ENCODE measurements at places on chromosomes 6 and 20.

GRCh38 chr6:79119217-79119616 is 41.2 kb upstream of the PHIP start:
- no peak for DNase-seq

GRCh38 chr6:157046776-157047175 is 269.6 kb downstream of the ARID1B start:
- no peak for DNase-seq

- no peak for DNase-seq
Measured at GRCh38 chr20:51946586-51946985, 144.3 kb upstream of the SALL4 start.

DNA sequence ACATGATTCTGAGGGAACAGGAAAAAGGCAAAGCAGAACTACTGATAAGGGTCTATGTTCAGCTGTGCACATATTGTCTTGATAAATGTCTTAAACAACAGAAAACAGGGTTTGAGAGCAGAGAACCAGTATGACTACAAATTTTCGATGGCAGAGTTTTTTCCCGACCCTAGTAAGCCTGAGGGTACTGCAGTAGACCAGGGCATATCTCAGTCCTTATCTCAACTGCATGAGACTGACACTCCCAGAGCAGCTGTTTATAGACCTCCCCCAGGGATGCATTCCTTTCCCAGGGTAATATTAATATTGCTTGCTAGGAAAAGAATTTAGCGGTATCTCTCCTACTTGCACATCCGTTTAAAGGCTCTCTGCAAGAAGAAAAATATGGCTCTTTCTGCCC is 1176.8 kb upstream of the ADGRB3 start:
- DNase-seq: no peak

DNA sequence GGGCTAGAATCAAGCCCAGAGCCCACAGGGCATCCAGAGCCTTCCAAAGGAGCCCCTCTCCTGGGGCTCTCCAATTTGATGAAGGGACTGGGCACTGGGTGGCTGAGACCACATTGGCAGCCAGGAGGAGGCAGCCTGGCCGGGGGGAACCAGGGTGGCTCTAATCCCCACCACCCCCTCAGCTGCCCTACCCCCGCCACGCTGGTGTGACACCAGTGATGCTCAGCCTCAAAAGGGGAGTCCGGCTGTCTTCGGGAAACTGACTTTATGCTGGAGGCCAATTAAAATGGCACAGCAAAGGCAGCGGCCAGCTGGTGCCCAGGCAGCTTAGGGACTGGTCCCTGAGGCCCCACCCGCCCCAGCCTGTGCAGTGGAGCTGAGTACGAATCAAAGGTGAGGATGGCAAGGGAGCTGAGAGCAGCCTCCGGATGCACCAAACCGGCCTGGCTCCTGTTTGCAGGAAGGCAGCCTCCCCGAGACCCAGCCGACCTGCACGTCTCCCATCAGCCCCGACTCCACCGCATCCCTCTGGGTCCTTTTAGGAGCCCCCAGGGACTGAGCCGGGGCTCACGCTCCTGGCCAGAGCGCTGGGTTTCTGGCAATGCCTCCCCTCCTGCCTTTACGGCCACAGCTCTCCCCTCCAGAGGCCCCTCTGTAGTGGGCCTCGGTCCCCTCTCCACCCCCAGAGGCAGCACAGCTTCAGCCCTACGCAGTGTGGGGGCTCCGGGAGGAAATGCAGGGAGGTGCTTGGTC is 28.5 kb downstream of the CHRNA4 start:
- DNase-seq: no peak

- no peak for DNase-seq
Measured at GRCh38 chr6:14321992-14322772, 204.6 kb downstream of the CD83 start.

DNA sequence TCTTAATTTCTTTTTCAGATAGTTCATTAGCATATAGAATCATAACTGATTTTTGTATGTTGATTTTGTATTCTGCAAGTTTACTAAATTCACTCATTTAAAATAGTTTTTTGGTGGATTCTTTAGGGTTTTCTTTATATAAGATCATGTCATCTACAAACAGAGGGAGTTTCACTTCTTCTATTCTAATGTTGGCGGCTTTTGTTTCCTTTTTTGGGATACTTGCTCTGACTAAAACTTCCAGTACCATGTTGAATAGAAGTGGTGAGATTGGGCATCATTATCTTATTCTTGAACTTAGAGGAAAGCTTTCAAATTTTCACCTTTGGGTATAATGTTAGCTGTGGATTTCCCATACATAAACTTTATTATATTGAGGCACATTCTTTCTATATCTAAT is 296.9 kb downstream of the BCKDHB start:
- no peak for DNase-seq

DNA sequence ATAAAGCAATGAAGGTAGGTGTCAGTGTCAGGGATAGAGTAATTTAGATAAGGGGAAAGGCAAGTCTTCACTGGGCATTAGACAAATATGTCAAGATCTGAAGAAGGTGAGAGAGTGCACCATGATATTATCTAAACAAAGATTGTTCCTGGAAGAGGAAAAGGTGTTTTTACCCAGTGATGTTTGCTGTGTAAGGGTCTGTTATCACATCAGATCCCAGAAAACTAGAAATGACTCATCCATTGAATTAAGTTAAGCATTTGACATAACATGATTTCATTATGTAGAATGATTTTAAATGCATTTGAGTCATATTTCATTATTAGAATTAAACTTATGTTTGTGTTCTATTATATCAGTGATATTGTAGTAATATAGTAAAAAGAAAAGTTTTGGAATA is 1279.5 kb upstream of the CITED2 start:
- DNase-seq: no peak

- DNase-seq: no peak
Measured at GRCh38 chr20:4603724-4604123, 118.0 kb upstream of the PRND start.

DNA sequence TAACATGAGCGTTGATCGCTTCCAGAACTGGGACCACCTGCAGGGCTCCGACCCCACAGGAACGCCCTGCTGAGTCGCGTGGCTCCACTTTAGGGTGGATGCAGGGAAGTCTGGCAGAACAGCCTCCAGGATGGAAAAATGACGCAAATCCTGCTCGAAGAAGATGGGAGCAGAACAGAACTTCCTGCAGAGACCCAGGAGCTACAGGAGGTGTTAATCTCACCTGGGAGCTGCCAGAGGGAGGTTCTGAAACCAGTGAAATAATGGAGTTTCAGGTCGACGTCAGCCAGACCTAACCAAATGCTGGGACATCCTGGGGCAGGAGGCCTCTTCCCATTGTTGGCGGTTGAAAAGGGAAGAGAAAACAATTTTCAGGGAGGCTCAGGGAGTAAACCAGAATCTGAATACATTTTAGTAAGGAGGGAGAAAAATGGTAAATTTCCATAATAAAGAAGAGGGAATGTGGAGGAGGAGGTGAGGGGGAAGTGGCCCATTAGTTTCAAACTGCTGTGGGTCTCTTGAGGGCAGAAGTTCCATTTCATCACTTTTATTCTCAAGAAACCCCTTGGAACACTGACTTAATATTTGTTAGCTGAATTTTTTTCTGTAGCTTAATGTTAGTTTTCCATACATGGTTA is 558.4 kb upstream of the CDH4 start:
- DNase-seq: no peak
